ENCODE measurements at places on chromosomes 3 and 15.

DNA sequence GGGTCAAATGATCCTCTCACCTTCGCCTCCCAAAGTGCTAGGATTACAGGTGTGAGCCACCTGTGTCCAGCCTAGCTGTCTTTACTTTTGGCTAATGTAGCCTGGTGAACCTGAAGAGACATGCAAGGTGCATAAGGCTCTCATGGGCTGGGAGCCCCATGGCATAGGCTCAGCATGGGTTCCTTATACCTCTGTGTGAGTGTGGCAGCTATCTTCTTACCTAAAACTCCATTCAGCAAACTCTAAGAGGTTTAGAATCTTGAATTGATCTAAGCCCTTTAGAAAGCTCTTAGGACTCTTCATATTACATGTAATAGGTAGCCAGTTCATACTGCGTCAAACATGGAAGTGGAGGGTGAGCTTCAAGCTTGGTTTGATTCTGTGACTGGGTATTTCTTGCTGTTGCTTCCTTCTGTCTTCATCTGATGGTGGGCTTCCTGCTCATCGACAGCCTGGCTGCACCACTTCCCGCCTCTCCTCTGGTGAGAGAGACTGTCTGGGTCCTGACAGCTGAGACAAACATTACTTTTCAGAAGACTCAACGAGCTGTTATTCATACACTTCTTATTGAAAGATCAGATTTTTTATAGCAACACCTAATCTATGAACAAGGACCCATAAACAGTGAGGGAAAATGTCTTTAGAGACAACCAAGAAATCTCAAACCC, 19.2 kb upstream of the TKT start:
- DNase-seq: no peak

GRCh38 chr3:129101370-129102138, 20.1 kb downstream of the RAB43 start:
- DNase-seq: no peak

DNA sequence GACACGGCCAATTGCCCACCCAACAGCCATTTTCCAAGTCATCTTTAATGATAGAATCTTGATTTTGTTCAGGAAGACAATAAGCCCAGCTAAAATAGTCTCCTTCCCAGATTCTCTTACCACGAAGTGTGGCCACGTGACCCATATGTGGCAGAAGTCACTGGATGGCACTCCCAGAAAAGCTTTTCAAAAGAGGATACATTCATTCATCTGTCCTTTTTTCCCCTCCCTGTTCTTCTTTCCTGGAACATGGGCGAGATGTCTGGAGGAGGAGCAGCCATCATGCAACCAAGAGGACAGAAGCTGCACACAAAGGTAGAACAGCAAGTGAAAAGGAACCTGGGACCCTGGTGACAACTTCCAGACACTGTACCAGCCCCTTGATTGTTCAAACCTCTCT, 174.7 kb downstream of the UACA start:
- DNase-seq: no peak

GRCh38 chr3:77052733-77053670, 13.1 kb downstream of the ROBO2 start:
- peak; percentile 29 for DNase-seq

DNA sequence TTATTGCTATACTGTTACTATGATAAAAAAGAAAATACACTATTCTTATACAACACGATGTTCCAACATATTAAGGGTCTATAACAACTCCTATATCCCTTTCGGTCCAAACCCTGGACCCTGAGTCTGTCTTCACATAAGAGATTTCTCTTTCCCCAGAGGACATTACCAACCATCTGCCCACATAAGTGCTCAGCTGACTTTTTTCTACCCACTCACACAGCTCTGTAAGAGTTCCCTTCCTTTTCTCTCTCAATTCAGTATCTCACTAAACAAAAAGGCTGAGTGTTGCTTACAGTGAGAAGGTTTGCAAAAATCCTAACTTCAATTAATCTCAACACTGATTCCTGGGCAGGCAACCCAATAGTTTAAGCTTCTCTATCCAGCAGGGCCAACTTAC, 30.5 kb downstream of the ITGB5 start:
- no peak for DNase-seq

DNA sequence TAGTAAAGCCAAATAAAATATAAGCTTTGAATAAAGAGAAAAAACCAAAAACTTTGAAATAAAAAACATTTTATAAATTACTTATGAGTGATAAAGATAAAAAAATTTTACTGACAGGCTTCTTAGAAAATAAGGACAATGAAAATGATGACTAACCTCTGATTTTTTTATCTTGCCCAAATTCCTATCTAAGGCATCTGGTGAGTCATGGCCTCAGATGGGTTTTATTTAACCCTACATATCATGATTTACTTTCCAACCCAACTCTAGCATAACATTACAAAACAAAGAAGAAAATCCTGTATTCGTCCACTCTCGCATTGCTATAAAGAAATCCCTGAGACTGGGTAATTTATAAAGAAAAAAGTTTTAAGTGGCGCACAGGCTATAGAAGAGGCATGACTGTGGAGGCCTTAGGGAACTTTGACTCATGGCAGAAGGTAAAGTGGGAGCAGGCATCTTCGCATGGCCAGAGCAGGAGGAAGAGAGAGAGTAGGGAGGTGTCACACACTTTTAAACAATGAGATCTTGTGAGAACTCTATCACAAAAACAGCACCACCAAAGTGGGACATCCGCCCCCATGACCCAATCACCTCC, 152.1 kb downstream of the NEK10 start:
- DNase-seq: peak; percentile 75

- no peak for DNase-seq
Observed at GRCh38 chr15:60652245-60652644, 173.3 kb upstream of the ICE2 start.

DNA sequence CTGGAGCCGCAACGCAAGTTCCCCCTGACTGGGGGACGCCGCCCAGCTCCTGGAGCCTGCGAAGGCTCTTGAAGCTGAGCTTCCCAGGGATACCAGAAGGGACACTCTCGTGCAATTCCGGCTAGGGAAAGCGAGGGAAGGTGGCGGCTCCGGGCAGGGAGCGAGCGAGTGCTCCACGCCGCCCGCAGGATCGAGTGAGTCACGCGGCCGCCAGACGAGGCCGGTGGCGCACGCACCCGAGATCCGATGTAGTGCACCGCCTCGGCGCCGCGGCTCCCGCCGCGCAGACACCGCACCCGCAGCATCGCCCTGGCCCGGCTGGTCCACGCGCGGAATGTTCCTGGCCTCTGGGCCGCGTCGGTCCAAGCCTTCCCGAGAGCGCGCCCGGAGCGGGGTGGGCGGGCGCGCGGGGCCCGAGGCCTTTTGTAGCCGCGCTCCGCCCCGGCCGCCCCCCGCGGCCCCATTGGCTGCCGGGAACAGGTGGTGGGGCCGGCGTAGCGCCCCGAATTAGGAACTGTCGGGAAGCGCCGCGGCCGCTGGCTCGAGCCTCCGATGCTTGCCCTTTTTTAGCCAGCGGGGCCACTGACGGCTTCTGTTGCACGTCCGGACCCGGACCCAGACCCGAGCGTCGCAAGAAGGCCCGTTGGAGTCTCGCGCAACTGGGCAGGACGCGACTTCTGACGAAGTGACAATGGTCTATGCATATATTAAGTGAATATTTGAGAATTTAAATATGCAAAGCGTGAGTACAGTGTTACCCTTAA, at the start of gene GATM:
Gene GATM, minus strand, starts transcription at position 396 of the 764 bp plus-strand sequence. Its CDS starts 91 bp downstream, at position 305.
- peak; percentile 83 for DNase-seq

DNA sequence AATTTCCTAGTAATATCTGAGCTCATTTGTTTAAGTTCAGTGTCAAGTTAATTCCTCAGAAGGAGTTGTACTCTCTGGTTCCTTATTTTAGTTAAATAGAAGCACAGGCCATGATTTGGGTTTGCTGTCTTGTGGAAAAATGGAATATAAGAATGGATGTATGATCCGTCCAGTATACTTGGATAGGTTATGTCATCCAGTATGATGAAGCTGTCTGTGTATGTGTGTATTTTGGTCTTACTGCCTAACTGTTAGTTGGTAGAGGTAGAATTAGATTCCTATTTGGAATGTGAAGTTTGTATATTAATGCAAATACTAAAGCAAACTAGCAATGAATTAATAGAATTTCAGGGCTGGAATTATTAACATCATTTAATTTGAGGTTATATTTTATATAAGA, 7.9 kb downstream of the KBTBD8 start:
- DNase-seq: no peak

DNA sequence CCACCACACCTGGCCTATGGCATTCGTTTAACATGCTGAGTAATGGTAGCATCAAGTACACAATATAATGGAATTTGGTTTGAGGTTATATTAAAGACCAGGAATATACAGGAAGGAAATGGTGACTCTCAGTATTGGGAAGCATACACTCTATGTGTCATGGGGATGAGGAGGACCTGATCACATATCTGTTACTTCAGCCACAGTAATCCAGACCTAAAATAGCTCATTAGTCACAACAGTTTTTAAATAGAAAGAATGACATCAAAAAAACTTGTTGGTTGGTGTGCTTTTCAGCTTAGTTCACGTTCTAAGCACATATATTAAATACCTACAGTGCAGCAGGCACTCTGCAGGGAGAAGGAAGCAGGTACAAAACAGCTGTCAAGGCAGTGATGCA, 52.5 kb upstream of the ATP2C1 start:
- no peak for DNase-seq

Data from fibroblast of skin of scalp (primary cell).